ENCODE measurements at places on chromosomes 7 and 10.

- DNase-seq = no peak
Measured at GRCh38 chr10:22723343-22723779, 9.0 kb upstream of the PIP4K2A start.

- no peak for DNase-seq
Measured at GRCh38 chr7:20395104-20395503, 64.4 kb downstream of the ITGB8 start.

DNA sequence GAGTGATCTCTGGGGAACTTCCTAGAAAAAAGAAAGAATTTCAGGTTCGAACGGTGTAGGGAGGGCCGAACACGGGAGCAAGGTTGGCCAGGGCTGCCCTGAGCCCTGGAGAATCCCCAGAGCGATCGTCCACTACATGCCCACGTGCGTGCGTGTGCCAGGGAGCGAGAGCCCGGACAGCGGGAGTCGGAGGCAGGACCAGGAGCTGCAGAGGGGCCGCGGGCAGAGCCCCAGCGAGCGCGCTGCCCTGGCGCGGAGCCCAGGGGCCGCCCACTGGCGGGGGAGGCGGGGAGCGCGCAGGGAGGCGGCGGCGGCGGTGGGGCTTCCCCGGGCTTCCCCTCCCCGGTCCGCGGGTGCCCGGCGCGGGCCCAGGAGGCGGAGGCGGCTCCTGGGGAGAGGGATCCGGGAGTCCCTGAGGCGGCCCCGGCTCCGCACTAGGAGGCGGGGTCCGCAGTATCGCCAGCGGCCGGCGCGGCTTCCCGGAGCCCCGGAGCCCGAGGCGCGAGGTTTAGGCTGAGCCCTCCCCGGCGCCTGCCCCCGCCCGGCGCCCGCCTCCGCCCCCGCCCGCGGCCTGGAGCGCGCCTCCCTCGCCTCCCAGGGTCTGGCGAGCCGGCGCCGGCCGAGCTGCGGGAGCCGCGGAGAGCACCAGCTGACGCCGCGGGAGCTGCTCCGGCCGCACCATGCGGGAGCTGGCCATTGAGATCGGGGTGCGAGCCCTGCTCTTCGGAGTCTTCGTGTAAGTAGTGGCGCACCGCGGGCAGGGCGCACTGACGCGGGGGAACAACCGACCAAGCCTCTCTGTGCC, at the start of gene PLPP4:
Gene PLPP4, plus strand, starts transcription at position 602 of the 805 bp plus-strand sequence. Its CDS starts 79 bp downstream, at position 681.
- no peak for DNase-seq

DNA sequence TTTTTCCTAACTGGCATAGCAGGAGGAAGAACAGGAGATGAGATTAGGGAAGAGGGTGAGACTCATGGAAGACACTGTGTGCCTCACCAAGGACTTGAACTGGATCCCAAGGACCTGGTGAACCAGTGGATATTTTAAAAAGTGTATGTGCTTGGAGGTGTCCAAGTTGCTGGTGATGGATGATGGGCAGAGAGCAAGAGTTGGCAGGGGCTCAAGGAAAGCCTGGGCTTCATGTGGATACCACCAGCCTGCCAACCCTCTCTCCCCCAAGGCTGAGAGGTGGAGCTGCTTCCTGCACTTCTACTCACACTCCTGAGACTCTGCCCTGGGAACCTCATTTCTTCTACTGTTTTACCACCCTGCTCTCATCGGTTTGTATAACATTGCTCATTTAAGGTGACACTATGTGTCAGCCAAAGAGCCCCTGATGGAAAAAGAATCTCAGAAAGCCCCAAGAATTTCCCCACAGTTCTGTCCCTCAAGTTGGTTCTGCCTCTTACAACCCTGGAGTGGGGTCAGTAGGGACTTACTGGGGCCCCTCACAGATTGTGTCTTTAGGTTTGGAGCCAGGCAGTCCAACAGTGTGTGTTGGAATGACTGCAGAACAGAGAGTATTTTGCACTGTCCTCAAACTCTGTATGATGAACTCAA, 56.2 kb upstream of the PDCD4 start:
- DNase-seq = no peak

DNA sequence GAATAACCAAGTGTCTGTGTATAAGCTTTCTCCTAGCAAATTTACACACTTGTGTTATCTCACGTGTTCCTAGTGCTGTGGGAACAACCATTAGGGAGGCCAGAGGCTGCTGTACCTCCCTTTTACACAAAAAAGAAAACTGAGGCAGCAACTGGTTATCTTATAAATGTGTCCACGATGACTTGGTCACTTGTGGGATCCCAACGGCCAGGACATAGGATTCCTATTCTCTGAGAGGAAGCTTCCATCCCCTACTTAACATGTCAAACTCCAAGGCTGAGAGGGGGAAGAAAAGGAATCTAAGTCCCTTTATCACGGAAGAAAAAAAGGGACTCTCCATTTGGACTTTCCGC, 484 bp downstream of the ZNF438 start:
- no peak for DNase-seq

GRCh38 chr10:88592381-88592780, 5.8 kb downstream of the LIPJ start:
- no peak for DNase-seq

GRCh38 chr7:143321734-143322133, 5.8 kb downstream of the CLCN1 start:
- no peak for DNase-seq

DNA sequence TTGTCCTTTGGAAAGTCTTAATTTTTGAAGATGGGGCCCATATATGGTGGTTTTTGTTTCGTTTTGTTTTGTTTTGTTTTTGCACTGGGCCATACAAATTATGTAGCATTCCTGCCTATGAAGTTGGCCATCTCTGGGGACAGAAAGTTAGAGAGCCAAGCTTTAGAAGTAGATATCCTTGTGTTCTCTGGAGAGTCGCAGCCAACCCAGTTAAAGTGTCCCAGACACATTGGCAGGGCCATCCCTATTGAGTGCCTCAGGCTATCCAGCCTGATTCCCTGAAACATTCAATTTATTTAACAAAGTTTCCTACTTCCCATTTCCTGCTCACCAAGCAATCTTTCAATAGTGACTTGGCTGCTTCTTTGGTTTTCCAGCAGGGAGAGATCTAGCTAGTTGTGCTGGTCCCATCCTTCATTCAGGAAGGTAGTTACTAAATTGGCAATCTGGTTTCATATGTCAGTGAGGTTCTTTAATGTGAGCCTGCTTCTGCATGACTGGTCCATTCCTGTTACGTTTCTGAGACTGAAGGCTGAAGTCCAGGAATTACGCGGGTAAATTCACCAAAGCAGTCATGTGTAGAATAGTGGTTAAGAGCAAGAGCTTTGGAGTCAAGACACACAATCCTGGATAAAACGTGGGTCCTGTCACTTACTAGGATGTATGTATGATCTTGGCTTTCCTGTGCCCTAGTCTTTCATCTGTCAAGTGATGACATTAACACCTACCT, 49.3 kb upstream of the HBP1 start:
- no peak for DNase-seq

GRCh38 chr7:32059289-32060011, 10.8 kb downstream of the PDE1C start:
- no peak for DNase-seq

DNA sequence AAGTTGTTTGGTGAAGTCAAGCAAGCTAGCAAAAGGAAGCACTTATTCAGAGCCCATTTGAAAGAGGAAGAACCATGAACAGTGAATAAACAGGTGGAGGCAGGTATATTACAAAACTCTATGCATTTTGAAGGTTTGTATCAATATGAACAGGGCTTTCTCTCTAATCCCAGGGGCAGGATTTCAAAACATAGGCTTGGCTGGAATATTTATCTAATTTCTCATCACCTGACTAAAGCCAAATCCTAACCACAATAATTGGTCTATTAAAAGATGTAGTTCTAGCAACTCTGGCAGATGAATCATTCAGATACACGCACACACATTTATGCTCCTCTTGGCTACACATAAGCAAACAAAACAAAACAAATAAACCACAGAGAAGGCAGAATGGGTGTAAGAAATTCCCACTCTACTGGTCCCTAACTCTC, 554.4 kb downstream of the INHBA start:
- DNase-seq = no peak

- no peak for DNase-seq
Measured at GRCh38 chr7:154984601-154985188, 18.2 kb downstream of the PAXIP1 start.

Data from activated effector memory CD4-positive, alpha-beta T cell treated with Interleukin-2 at 50 U/mL for 16 hours (primary cell).